ENCODE measurements at places on chromosomes 6 and 20.

DNA sequence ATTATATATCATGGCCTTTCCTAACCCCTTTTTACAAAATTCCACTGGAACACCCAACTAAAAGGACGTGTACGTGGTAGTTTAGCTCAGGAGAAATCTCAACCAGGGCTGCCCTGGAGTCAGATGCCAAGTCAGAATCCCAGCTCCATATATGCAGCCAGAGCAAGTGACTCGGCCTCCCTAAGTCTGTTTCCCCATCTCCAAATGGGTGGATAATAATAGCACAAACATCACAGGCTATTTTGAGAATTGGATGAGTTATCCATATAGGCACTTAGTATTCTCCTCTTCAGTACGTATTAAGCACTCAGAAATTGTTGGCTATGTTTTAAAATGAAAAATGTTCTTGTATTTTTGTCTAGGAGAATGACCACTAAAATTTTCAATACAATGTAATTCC is 481.5 kb downstream of the CD109 start:
- DNase-seq: no peak

GRCh38 chr20:23099791-23100719 is 13.9 kb upstream of the CD93 start:
- DNase-seq: no peak

- DNase-seq: no peak
Measured at GRCh38 chr6:25334793-25335192, 55.6 kb downstream of the CARMIL1 start.

DNA sequence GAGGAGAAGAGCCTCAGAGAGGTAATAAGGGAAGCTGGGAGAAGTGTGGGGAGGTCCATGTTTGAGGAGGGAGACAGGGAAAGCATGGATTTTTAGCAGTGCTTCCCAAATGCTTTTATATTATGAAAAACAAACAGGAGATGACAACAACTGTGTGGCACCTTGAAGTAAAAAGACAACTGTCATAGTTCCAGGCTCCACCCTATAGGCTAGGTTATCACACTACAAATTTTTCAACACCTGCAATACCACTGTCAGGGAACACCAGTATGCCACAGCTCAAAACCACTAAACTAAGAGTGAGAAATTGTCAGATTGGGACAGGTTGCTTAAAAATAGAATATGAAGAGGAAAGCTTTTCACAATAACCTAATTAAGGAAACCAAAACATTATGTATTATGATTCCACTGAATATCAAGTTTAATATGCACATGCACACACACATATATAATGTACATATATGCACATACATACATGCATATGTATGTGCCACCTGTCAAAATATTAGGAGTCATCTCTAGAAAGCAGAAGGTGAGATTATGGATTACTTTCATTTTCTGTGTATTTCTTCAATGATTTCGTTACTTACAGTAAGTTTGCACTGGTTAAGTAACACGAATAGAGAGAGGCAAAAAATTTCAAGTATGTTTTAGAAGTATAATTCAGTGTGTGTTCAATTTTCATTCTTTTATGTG is 261.2 kb downstream of the PTPRK start:
- DNase-seq: no peak

DNA sequence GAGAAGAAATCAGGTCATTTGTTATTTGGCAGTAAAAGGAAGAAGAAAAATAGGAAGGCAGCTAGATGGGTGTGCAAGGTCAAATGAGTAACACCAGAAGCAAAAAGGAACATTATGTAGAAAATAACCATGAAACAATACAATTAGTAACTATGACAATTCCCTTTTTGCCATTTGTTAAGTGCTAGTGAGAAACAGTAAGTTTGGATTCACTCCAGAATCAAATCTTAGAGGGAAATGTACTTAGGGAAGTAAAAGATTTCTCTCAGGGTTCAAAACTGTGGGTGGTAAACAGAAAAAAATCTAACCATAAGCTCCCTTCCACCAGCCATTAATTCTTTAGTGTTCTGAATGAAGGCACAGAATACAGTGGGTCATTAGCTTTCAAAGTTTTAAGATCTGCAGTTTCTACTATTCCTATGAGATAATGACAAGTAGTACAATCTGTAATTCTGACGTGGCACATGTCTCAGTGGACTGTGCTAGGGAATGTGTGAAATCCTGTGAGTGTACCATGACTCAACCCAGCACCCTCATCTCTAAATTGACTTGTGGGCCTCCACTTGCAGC is 17.1 kb downstream of the REPS1 start:
- DNase-seq: no peak

DNA sequence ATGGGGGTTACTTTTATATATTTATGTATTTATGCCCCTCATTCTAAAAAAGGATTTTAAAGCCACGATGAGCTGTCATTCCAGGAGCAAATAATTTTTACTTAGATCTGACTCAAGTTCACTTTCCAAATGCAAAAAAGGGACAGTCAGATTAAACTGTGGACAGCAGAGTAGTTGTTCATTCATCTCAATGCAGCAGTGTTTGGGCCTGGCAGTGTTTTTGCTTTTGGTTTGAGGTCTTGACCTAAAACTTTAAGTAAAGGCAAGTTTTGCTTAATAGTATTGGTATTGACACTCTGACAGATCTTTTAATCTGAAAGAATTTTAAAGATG is 13.9 kb downstream of the JARID2 start:
- no peak for DNase-seq

DNA sequence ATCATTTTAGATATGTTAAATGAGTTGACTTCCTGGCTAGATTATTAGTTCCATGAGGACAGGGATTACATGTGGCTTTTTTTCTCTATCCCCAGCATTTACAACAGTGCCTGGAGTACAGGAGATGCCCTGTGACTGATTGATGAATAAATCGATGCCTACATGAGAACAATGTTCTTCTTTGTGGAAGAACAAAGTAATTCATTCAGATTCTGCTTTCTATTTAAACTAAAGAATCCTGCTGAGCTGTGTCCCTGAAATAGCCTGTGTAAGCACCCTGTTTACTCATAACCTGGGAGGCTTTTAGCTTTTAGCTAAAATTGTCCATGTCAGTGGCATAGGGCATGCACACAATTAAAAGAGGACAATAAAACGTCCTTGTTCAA is 125.1 kb upstream of the BTBD3 start:
- no peak for DNase-seq

DNA sequence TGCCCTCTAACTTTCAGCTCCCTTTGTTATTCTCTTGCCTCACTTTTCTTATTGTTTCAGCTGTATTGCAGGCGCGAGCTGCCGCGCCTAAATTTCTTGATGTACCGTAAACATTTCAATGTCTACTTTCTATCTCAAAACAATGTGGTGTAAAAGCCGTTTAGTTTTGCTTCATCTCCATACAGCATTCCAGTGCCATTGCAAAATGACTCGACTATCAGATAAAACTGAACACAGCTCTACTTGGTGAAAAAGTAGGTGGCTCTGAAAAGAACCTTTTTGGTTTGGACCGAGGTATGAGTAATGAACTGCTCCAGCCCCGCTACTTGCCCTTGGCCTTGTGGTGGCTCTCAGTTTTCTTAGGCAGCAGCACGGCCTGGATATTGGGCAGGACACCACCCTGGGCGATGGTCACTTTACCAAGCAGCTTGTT is 74.6 kb downstream of the OR2B2 start:
- no peak for DNase-seq
